ENCODE measurements at places on chromosomes 5 and 9. TPM values are rescaled to one million over a fixed set of nuclear protein-coding genes. Genes with fewer than 3 reads are reported as not detected.

- no peak for DNase-seq
Observed at GRCh38 chr5:132008163-132008473, 3.3 kb downstream of the ACSL6 start.

DNA sequence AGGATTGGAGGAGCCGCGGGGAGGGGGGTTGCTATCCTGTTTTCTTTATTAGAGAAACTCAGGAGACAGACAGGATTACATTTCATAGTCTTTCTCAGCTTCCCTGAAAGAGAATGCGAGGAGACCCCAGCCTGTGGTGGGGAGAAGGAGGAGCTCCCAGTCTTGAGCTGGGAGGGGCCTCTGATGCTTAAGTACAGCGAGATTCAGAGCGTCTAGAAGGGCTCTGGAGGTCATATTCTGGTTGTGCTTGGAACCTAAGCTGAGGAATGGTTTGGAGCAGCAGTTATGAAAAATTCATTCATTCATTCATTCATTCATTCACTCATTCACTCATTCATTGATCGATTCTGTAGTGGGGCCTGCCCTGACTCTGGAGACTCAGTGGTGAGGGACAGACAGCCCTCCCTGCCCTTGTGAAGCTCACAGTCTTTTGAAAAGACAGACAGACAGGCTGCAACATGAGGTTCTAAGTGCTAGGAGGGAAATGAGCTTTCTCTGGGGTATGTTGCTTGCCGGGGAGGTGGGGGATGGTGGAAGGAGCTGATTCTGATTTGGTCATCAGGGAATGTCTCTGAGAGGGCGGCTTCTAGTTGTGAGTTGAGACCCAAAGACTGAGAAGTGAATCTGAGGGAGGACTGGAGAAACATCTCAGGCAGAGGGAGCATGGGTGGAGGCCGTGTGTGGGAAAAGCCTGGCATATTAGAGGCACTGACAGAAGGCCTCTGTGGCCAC, 2.5 kb upstream of the SPRY4 start:
- DNase-seq = no peak

DNA sequence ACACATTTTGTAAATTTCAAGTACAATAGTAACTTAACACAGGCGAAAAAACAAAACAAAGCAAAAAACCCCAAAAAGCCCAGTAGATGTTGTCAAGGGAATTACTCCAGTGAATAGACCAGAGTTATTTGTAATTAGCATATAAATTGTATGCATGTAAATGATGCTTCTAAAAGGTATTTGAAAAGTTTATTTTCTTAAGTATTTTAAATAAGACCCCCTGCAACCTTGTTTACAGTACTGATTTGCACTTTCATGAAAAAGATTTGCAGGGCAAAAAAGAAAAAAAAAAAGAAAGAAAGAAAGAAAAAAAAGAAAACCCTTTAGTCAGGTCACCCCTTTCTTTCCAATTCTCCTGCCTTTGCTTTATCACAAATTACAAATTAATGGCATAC, 372.3 kb upstream of the IRX2 start:
- DNase-seq = no peak

- no peak for DNase-seq
Observed at GRCh38 chr9:14080959-14081542, 232.9 kb downstream of the NFIB start.

DNA sequence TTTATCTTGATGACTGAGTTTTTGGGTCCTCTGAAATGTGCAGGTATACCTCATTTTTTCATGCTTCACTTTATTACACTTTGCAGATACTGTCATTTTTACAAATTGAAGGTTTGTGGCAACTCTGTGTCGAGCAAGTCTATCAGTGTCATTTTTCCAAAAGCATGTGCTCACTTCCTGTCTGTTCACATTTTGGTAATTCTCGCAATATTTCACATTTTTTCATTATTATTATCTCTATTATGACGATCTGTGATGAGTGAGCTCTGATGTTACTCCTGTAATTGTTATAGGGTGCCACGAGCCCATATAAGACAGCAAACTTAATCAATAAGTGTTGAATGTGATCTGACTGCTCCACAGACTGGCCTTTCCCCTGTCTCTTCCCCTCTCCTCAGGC, 73.4 kb upstream of the FBXW11 start:
- DNase-seq = no peak

GRCh38 chr5:127068493-127069214, 4.6 kb downstream of the C5orf63 start:
- no peak for DNase-seq

GRCh38 chr5:73480500-73480899, 17.7 kb upstream of the BTF3 start:
- no peak for DNase-seq

FAM78A gene
- total RNA-seq = 36.1 TPM

STPG3 gene
- total RNA-seq = not detected

PPWD1 gene
- total RNA-seq = 46.9 TPM

All from activated naive CD8-positive, alpha-beta T cell treated with anti-CD3 and anti-CD28 coated beads for 36 hours (primary cell).